ENCODE measurements at places on chromosomes 12 and 14.

DNA sequence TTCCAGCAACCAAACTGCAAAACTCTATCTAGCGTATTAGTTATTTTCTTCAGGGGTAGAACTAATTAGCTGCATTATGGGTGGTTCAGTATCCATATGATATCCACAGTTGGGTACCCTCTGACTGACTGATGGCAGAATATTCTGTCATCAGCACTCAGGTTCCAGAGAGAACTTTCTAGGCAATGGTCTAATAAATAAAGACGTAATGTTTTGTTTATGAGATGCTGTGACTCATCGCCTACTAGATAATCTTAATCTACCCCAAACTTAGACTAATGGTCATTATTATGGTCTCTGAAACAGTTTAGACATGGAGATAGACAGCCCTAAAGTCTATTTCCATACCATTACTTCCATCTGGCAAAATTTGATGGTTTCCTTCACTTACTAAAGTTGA is 220.1 kb downstream of the MED13L start:
- no peak for DNase-seq

GRCh38 chr12:130109062-130109945 is 53.0 kb upstream of the FZD10 start:
- DNase-seq, result no peak

- no peak for DNase-seq
Measured at GRCh38 chr12:263574-263973, 938 bp upstream of the SLC6A13 start.

GRCh38 chr14:93458234-93458633 is 27.5 kb downstream of the UNC79 start:
- no peak for DNase-seq
